ENCODE measurements at places on chromosomes 16 and 17.
A peak's percentile ranks its signal among the peaks of the same experiment; 100 is the strongest.

DNA sequence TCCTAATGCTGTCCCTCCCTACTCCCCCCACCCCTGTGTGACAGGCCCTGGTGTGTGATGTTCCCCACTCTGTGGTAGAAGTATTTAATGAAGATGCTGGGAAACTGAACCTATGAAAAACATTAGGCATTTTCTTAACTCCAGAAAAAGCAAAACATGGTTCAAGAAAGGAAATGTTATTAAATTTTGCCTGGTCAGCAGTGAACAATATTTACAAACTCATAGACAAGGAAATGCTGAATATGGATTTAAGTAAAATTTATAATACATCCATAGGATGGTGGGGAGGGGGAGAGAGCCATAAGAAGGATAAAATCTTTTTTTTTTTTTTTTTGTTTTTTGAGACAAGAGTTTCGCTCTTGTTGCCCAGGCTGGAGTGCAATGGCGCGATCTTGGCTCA, 10.8 kb upstream of the CRYBA1 start:
- DNase-seq, result no peak

- no peak for DNase-seq
Measured at GRCh38 chr17:75874323-75875181, 3.8 kb downstream of the TRIM47 start.

- peak; percentile 30 for DNase-seq
Measured at GRCh38 chr16:31427441-31428278, 500 bp downstream of the COX6A2 start.

GRCh38 chr16:3578610-3579551, 1.7 kb upstream of the NLRC3 start:
- DNase-seq, result no peak

DNA sequence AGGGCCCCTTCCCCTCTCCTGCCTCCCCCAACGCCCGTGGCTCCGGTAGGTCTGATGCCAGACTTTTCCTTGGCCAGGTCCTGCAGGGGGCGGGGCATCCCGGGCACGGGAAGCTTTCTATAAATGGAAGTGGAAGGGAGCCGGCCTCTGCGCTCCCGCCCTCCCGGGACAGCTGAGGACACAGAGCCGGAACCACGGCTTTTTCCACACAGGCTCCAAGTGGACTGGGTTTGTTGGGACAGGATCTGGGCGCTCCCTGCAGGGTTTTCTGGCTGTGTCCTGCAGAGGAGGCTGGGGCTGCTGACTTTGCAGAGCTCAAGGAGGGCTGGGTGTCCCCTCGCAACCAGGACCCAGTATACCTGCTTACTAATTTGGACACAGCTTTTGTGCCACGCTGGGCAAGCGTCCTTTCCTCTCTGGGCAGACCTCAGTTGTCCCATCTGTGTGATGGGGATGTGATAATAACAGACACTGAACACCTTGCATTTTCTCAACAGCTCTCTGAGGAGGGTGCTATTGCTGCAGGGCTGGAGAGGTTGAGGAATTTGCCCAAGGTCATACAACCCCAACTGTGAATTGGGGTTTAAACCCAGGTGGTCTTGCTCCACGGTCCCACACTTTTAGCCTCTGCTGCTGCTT, 1.8 kb downstream of the TNS4 start:
- no peak for DNase-seq
